Immature natural killer cell (primary cell): ENCODE measurements at places on chromosomes 5 and 9.
A peak's percentile ranks its signal among the peaks of the same experiment; 100 is the strongest.

DNA sequence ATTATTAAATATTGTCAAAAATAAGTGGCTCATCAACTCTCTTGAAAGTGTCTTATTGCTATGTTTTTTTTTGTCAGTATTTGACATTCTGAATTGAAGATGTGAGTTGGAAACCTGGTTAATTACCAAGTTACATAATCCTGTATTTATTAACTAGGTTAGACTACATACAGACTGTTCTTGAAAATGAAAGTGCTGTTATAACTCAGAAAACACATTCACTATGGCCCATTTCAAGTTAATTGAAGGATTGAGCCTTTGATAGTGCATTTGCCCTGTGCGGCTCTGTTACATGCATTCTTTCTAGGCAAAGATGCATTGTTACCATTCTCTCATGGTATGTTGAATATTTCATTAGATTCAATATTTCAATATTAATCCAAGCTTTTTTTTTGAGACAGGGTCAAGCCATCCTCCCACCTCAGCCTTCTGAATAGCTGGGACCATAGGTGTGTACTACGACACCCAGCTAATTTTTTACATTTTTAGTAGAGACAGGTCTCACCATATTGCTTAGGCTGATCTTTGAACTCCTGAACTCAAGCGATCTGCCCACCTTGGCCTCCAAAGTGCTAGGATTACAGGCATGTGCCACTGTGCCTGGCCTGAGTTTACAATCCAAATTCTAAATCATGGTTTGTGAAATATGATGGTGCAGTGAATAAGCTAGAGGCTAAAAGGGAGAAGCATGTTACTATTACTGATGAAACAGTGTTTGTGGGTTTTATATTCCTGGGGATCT, 10.0 kb downstream of the CTNNA1 start:
- no peak for DNase-seq

DNA sequence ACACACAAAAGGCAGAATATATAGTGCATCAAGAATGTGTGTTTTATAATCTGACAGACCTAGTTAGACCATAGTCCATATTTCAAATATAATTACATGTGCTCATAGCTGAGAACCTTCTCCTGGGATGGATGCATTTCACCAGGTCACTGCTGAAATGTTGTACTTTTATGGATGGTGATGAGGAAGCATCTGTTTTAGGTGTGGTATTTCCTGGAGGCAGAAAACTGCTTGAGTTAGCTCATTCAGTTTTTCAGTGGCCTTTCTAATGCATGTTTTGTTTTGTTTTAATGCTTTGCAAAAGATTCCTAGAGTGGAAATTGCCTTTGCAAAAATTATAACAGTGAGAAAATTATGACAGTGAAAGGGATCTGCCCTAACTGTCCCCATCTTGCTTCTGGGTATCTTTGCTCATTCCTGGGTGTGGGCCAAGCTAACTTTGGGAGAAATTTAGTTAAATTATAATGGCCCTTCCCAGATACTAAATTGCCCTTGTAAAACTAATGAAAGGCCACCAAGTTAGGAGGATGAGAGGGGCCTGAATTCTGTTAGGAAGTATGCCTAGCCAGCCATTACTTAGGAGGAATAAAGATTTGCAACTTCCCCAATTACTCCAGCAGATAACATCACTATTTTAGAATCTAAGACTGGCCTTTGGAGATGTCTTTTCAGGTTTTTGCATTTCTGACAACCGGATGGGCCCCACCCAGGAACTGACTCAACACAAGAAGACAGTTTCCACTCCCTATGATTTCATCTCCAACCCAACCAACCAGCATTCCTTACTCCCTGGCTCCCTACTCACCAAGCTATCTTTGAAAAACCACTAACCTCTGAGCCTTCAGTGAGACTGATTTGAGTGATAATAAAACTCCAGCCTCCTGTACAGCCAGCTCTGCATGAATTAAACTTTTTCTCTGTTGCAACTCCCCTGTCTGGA, 7.0 kb upstream of the IL12B start:
- DNase-seq = peak; percentile 23

DNA sequence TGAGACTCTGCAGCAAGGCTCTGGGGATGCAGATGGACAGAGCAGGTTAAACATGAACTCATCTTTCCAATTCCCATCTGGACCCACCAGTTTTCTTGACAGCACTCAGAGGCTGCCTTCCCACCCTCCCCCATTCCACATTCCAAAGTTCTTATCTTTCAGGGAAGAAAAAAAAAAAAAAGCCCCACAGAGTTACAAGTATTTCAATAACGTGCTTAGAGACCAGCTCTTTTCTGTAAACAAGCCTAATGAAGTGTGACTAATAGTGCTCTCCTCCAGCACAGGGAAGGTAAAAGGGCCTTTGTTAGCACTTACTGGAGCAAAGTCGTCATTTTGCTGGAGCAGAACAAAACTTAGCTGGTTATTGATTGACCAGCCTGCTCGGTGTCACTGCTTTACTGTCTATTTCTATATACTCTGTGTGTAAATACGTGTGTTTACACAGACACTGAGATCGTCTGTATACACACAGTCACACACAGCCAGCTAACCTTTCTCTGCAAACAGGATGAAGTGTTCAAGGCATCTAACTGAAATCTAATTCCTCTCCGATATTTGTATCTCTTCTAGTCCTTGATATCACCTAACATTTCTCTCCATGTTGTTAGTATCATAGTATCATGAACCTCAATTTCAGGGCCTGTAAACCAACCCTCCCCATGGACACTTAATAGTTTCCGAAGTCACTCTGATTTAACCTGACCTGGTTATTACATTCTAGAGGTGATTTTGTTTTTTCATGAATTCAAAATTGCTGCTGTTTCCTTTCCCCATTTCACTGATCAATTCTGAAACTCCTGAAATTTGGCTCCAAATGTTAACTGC, 84.9 kb downstream of the ZNF608 start:
- no peak for DNase-seq

DNA sequence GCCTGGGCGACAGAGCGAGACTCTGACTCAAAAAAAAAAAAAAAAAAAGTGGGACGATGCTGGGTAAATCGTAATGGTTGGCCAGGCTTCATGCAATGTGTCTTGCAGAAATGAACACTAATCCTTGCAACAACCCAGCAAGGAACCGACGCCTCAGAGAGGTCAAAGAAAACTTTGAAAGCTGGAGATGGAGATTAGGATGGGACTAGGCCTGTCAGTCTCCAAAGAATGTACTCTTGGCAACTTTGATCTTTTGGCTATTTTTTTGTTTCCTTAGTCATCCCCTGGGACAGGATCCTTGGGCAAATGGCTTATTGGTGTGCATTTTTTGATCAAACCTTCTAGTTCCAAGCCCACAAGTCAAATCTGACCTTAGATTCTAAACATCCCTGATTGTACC, 10.6 kb upstream of the PWWP2A start:
- DNase-seq = no peak

GRCh38 chr5:152824316-152824715, 419.2 kb upstream of the NMUR2 start:
- DNase-seq = no peak
